Activated naive CD4-positive, alpha-beta T cell (primary cell): ENCODE measurements at places on chromosomes 2 and 18.

DNA sequence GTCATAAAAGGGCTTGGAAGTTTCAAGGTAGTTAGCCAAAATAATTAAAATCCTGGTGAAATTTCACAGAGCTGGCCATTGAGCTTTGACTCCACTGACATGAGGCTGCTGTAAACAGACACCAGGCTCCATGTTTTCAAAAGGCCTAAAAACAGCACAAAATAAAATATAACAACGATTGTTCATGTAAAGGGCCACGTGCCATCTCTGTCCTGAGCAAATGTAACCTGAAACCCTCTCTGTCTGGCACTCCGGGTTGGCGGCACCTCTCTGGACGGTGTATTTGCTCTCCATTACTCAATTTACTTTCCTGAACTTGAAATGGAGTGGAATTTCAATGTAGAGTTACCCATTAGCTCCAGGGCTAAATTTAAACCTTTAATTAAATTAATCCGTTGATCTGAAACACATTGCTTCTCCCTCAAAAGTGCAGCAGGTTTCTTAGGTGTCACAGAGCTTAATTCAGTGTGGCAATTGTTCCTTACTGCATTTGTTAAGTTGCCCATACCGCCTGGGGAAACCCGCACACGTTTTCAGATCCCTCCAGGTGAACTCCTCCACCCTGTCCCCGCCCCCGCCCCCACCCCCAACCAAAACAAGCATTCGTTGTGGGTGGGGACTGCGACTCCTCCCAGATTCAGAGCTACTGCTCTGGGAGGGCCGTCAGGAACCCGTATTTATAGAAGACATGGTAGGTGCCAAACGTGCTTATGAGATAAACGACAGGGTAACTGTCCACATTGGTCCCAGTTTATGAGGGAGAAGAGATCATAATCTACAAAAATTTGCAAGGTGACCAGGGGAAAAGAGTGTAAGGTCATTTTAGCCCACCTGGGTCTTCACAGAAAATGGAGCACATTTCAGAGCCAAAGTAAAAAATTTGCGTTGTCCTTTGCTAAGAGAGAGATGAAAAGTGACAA is 1.2 kb upstream of the CABLES1 start:
- DNase-seq, result no peak

GRCh38 chr2:151159109-151159662 is 102.5 kb downstream of the RBM43 start:
- no peak for DNase-seq

DNA sequence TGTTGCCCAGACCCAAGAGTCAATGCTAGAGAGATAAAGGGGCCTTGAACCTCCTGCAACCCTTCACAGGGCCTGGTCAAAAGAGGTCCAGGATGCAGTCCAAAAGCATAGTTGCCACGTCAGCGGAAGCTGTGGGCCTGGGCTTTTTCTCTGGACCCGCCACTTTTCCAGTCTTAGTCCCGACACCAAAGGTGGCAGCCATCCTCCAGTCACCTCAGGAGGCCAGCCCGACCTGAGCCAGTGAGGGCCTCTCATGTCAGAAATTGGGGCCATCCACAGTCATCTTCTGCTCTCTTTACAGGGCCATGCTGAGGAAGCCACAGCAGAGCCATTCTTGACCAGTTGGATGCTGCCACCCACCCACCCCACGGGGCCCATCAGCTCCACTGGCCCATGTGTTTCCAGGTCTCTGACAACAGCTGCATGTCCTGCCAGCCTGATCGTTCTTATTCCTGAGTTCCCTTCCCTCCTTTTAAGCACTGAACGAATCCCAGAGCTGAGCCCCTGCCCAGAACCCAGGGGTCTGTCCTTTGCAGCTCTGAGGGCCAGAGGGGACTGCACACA is 34.1 kb upstream of the KLHL29 start:
- no peak for DNase-seq

- no peak for DNase-seq
Measured at GRCh38 chr2:55311444-55311870, 42.4 kb upstream of the MTIF2 start.

GRCh38 chr2:39622860-39623259 is 42.9 kb upstream of the TMEM178A start:
- DNase-seq, result no peak
